Hippocampal formation (tissue), 2 donors: ENCODE measurements at places on chromosomes 3 and 15.

DNA sequence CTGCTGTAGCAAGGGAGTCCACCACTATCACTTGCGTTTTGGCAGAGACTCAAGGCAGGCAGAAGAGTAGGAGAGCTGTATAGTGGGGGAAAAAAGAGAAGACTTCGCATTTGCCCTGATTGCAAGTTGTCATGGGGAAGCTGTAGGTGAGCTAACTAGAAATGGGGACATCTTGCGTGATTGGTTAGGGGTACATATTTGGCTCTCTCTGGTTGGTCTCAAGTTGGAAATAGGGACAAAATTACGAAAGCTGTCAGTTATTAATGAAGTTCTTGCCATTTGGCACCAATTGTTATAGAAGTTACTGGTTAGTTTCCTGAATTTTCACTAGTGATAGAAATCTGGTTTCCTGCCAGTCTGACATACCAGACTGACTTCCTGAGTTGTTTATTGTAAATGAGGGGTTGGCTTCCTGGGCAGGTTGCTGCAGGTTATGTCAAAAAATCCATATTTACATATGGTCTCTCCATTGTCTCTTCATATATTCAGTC is 8.2 kb upstream of the SENP7 start:
- no peak for DNase-seq

DNA sequence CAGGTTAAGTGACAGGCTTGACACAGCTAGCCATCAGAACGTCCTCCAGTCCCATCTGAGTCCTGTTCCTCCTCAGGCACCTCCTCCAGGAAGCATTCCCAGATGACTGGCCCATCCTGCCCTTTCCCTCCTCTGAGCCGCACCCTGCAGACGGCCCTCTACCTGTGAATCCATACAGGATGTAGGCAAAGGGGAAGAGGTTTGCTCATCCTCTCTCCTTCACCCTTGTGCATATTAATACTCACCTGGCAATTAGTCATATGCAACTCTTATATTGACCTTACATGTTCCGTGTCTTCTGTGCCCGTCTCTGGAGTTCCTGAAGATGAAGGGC is 61.9 kb downstream of the SMAD3 start:
- DNase-seq, result no peak

DNA sequence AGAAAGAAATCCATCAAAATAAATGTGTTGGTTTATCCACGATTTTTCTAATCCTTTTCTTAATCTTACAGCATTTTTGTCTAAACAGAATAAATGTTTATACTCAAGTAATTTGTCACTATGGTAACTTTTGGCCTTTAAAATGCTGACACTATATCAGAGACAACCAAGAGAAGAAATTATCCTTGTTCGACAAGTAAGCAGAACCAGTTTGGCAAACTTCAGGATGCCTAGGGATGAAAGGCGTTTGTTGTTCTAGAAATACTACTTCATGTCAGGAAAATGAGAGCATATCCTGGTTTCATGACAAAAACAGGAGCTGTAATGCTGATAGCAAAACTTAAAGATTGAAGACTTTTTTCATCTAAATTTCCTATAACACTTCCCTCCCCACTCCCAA is 308.0 kb upstream of the ATP11B start:
- no peak for DNase-seq

DNA sequence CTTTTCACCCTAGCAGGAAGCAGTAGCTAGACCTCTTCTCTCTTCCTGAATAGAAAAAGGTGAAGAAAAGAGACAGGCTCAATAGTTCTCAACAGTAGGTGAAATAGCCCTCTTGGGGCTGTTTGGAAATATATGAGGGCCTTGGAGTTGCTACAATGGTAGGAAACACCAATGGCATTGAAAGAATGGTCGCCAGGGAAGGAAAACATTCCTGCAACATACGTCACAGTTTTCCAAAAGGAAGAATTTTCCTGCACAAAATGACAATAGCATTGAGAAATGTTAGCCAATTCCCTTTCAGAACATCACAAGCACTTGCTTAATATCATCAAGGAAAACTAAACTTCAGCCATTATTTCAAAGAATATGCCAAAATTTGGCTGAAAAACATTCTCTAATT is 484.5 kb downstream of the IGSF11 start:
- DNase-seq, result no peak

- DNase-seq, result no peak
These were observed 204.8 kb downstream of the MECOM start for GRCh38 chr3:169458752-169459151.

GRCh38 chr3:161576714-161577510 is 80.3 kb downstream of the OTOL1 start:
- no peak for DNase-seq

GRCh38 chr15:62777671-62778070 is 264.9 kb upstream of the TPM1 start:
- DNase-seq, result no peak

DNA sequence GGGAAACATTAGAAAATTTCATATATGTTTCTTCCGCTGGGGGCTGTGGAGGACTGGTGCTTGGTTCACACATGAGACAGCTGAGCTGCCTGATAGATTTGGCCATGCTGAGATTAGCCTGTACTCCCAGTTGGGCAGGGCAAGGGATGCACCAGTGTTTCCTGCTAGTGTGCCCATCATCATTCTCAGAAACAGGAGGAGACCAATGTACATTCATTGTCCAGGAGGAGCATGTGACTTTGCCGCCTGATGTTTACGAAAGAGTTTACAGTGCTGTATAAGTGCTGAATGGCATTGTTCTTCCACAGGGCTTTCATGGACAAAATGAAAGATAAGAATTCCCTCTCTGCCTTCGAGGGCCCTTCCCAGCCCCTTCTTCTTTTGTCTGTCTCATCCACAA is 311.1 kb upstream of the THBS1 start:
- no peak for DNase-seq

GRCh38 chr3:33644582-33644981 is 73.5 kb downstream of the CLASP2 start:
- no peak for DNase-seq

- DNase-seq, result no peak
These were observed 536 bp downstream of the SNAPC5 start for GRCh38 chr15:66496951-66497501.

DNA sequence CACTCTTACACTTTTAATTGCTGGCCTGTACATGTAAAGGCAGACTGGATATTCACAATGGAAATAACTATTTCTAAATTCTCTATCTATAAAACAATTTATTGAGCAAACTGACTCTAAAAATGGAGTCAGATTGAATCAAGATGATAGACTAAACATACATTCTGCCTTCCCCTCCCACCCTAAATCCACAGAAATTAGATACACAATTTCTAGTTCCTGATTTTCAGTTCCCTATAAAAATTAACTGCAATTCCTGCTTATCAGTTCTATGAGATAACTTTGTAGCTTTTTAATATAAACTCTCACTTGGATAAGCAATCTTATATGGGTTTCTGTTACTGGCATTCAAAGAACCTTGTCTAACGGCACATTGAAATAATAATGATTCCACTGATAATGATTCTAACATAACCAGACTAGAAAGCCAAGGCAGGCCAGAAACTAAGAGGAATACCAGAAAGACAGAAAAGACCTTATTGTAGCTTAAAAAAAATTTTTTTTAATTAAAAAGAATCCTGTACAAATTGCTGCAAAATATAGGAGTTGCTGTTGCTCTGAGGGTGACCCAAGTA is 33.1 kb downstream of the TBC1D5 start:
- no peak for DNase-seq

- no peak for DNase-seq
These were observed 404.4 kb upstream of the MDFIC2 start for GRCh38 chr3:70716832-70717231.

- no peak for DNase-seq
These were observed 5.2 kb downstream of the THSD4 start for GRCh38 chr15:71120428-71120944.

GRCh38 chr3:64484289-64484992 is 203.4 kb downstream of the ADAMTS9 start:
- DNase-seq, result peak; percentile 79

GRCh38 chr15:92288755-92289154 is 104.9 kb upstream of the ST8SIA2 start:
- DNase-seq, result no peak

DNA sequence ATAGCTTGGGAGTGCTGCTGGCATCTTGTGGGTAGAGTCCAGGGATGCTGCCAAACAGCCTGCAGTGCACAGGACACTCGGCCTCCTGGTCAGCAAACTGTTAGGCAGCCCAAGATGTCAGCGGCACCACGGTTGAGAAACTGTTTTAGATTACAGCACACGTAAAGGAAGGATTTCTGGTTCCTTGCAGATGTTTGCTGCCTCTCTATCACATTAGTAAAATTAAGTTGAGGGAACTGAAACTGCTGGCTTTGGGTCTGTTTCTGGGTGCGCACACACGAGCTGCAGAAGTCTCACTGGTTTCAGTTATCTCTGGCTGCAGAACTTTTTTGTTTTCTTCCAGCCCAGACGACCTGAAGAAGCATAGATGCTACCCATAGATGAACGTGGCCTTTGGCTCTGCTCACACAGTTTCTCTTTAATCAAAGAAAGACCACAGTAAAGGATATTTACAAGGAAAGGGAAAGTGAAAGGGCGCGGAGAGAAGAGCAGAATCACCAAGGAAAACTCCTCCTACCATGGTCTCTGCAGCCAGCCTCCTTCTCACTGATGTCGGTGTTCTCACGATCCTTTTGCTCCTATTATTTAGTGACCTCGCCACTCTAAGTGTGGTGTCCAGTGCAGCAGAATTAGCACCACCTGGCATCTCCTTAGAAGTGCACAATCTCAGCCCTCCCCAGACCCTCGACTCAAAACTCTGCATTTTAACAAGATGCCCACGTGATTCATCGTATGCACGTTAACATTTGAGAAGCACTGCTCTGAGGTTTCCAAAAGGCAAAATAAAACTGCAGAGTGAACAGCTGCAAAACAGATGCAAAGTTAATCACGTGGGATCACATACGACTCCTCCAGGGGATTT is 50.6 kb upstream of the AKAP13 start:
- DNase-seq, result no peak

GRCh38 chr3:32901005-32901932 is 50.2 kb upstream of the CCR4 start:
- no peak for DNase-seq

- DNase-seq, result no peak
These were observed 84.9 kb upstream of the TBL1XR1 start for GRCh38 chr3:177282119-177282655.

DNA sequence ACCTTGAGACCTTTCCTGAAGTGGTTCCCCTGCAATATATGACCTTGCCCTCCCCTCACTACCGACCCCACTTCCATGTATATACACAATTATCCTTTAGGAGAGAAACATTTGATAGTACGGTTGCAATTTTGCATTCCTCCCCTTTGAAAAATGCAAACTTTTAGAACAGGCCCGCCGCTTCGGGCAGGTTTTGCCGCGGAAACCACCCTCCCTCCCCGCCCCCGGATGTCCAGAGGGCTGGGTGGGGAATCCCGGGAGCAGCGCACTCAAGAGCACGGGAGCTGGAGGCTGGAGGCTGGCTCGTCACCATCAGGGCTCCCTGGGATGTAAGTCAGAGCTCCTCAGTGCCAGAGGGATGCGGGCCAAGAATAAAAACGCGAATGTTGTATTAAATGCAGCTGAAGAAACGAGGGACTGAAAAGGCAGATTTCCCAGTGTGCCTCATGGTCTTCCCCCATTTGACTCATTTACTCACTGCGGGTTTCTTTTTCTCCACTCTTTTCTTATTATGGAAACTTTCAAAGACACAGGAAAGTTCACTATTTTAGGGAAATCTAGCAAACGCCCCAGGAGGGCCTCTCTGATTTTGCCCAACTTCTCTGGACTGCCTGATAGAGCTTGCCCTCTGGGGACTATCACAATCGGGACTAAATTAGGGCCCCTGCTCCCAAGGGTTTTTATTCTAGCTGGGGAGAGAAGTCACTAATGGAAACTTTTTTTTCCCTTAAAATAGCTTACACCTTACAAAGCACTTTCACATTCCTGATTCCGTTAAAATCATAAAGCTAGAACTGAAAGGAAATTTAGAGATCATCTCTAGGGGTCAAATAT is 2.9 kb upstream of the USP3 start:
- DNase-seq, result no peak

- DNase-seq, result no peak
These were observed 17.1 kb downstream of the SNX1 start for GRCh38 chr15:64112904-64113303.

- DNase-seq, result no peak
These were observed 102.6 kb downstream of the CD200R1L start for GRCh38 chr3:112744106-112744505.

DNA sequence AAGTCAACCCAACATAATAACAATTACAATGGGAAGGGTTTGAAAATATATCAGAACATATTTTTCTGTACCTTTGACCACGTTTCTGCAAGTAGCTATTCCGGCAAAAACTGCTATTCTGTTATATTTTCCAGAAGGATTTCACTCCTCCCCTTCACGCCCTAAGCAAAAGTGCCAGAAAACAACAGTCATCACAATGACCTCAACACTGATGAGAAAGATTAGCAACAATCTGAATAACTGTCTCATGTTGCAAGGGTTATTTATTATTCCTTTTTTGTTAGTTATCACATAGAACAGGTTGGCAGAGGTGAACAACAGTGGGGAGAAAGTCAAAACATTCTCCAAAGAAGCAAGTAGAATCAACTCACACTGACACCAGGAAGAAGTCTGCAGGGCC is 269.4 kb upstream of the ARRDC4 start:
- DNase-seq, result no peak

GRCh38 chr3:104564045-104564643 is 802.6 kb upstream of the ALCAM start:
- peak; percentile 10 for DNase-seq

DNA sequence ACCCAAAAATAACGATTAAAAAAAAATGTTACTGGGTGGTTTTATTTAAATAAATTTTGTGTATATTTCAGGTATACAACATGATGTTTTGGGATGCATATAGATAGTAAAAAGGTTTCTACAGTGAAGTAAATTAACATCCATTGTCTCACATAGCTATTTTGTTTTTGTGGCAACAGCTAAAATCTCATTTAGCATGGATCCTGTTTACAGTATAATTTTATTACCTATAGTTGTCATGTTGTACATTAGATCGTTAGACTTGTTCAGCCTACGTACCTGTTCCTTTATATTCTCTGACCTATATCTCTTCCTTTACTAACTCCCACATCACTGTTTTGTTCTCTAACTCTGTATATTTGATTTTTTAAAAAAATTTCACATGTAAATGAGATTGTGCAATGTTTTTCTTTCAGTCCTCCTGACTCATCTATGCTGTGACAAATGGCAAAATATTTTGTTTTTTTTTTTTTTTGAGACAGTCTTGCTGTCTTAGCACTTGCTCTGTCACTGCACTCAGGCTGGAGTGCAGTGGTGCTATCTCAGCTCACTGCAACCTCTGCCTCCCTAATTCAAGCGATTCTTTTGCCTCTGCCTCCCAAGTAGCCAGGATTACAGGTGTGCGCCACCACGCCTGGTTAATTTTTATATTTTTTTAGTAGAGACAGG is 45.6 kb downstream of the OIP5 start:
- DNase-seq, result no peak

GRCh38 chr3:193987186-193987585 is 148.8 kb upstream of the HES1 start:
- DNase-seq, result no peak

DNA sequence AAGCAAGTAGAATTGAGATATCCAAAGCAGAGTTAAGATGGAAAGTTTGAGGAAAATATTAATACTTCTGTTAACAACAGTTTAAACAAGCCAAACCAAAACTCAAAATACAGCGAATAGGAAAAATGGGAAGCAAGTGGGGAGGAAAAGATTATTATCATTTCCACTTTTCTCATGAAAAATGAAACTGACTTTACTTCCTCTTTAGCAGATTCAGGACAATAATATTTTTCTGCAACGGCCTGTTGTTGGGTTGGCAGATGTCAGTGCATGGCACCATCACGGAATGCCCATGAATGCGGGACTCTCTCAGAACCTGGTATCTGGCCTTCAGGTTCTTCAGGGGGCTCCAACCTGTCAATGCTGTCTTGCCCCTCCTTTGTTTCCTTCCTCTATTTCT is 11.1 kb downstream of the ANKUB1 start:
- DNase-seq, result no peak
